ENCODE measurements at places on chromosomes 11 and 22. TPM values are rescaled to one million over a fixed set of nuclear protein-coding genes. Genes with fewer than 3 reads are reported as not detected.
A peak's percentile ranks its signal among the peaks of the same experiment; 100 is the strongest.

CTSD gene
- total RNA-seq, result 58.7 TPM

- no peak overlapping the region for H3K4me3 ChIP-seq
- H3K4me1 ChIP-seq, result no peaks in the 10 kb centered on the region
- DNase-seq, result no peak
- peaks cover 29% of the 10 kb centered on the region for H3K27me3 ChIP-seq
- no peaks in the 10 kb centered on the region for H3K36me3 ChIP-seq
Observed at GRCh38 chr22:28658448-28658847, 21.2 kb downstream of the TTC28 start.

- H3K36me3 ChIP-seq, result no peaks in the 10 kb centered on the region
- no peak overlapping the region for H3K4me3 ChIP-seq
- no peaks in the 10 kb centered on the region for H3K27me3 ChIP-seq
- no peak overlapping the region for H3K27ac ChIP-seq
- peak; percentile 41 for DNase-seq
Observed at GRCh38 chr11:114340311-114341131, 44.3 kb downstream of the NNMT start.

- H3K27me3 ChIP-seq, result no peaks in the 10 kb centered on the region
- H3K36me3 ChIP-seq, result no peaks in the 10 kb centered on the region
- H3K27ac ChIP-seq, result peak overlapping the region; percentile 50
- H3K4me1 ChIP-seq, result peaks cover 60% of the 10 kb centered on the region
Observed at GRCh38 chr11:6667733-6668374, 12.2 kb upstream of the DCHS1 start.

SMC1B gene
- 1.1 TPM for total RNA-seq

- no peaks in the 10 kb centered on the region for H3K27me3 ChIP-seq
- no peak for DNase-seq
- H3K27ac ChIP-seq, result no peak overlapping the region
- H3K4me1 ChIP-seq, result no peaks in the 10 kb centered on the region
- no peaks in the 10 kb centered on the region for H3K36me3 ChIP-seq
- H3K4me3 ChIP-seq, result no peak overlapping the region
Observed at GRCh38 chr11:106679581-106679980, 338.7 kb downstream of the GUCY1A2 start.

OR6T1 gene
- total RNA-seq, result not detected

ART1 gene
- total RNA-seq, result not detected

GRCh38 chr11:74123008-74123448, 47.8 kb downstream of the C2CD3 start:
- no peak for DNase-seq
- H3K4me1 ChIP-seq, result no peaks in the 10 kb centered on the region
- H3K36me3 ChIP-seq, result peaks cover 9% of the 10 kb centered on the region
- no peak overlapping the region for H3K4me3 ChIP-seq
- no peaks in the 10 kb centered on the region for H3K27me3 ChIP-seq

TEX54 gene
- 0.53 TPM for total RNA-seq

DNA sequence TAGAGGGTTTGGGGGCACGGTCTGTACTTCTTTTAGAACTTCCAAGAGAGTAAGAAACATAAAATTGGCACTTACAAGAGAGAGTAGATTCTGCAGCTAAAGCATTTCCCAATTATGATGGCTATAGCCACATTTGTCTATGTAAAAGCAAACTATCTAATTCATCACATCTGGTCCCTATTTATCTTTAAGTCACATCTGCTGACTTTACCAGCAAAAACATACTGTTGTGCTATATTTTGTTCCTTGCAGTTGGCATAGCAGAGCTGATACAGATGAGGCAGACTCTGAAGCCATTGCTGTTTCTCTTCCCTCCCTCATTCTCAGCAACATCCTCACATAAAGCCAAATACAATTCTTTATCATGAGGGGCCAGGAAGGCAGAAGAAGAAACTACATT, 1533.5 kb upstream of the RAG2 start:
- H3K27me3 ChIP-seq, result no peaks in the 10 kb centered on the region
- DNase-seq, result no peak
- no peak overlapping the region for H3K4me3 ChIP-seq

GRCh38 chr11:84089072-84090057, 803.2 kb upstream of the CCDC90B start:
- no peak overlapping the region for H3K27ac ChIP-seq
- no peaks in the 10 kb centered on the region for H3K27me3 ChIP-seq
- H3K36me3 ChIP-seq, result no peaks in the 10 kb centered on the region
- no peak for DNase-seq

UBQLNL gene
- 0.17 TPM for total RNA-seq

HBG2 gene
- total RNA-seq, result not detected

DEFB131B gene
- total RNA-seq, result not detected

NF2 gene
- total RNA-seq, result 40.4 TPM

OR8D4 gene
- total RNA-seq, result not detected

GTSE1 gene
- 39.9 TPM for total RNA-seq

OR52I1 gene
- total RNA-seq, result not detected

MS4A3 gene
- not detected for total RNA-seq

E2F8 gene
- 16.0 TPM for total RNA-seq

- H3K36me3 ChIP-seq, result no peaks in the 10 kb centered on the region
- H3K27ac ChIP-seq, result no peak overlapping the region
- no peaks in the 10 kb centered on the region for H3K4me1 ChIP-seq
- H3K27me3 ChIP-seq, result peaks cover 2% of the 10 kb centered on the region
- no peak overlapping the region for H3K4me3 ChIP-seq
Observed at GRCh38 chr11:58949184-58949583, 9.9 kb downstream of the GLYATL1 start.

GRCh38 chr11:6646918-6647679, 8.5 kb downstream of the DCHS1 start:
- no peak overlapping the region for H3K27ac ChIP-seq
- DNase-seq, result peak; percentile 49
- H3K4me3 ChIP-seq, result no peak overlapping the region
- H3K4me1 ChIP-seq, result no peaks in the 10 kb centered on the region

NDUFA6 gene
- 124 TPM for total RNA-seq
